MM.1S (cell line): ENCODE measurements at places on chromosomes 3 and 15.

- DNase-seq, result no peak
- no peaks in the 10 kb centered on the region for H3K4me1 ChIP-seq
- H3K27ac ChIP-seq, result no peak overlapping the region
- no peak overlapping the region for H3K4me3 ChIP-seq
- no peaks in the 10 kb centered on the region for H3K27me3 ChIP-seq
Measured at GRCh38 chr15:58562135-58562534, 130.3 kb downstream of the LIPC start.

DNA sequence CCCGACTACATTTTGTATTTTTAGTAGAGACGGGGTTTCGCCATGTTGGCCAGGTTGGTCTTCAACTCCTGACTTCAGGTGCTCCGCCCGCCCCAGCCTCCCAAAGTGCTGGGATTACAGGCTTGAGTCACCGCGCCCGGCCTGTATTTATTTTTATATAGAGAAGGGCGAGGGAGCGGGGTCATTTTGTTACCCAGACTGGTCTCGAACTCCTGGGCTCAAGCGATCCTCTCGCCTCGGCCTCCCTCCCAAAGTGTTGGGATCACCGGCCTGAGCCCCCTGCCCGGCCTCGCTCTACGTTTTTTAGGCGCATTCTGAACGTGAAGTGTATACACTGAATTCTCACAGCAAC lies 514 bp upstream of the PPP4R2 start:
- peak overlapping the region; percentile 73 for H3K4me3 ChIP-seq
- no peaks in the 10 kb centered on the region; the same call in 1 of the 2 replicates for H3K36me3 ChIP-seq
- DNase-seq, result no peak
- H3K27ac ChIP-seq, result peak overlapping the region; percentile 78; the same call in 1 of the 2 replicates
- H3K27me3 ChIP-seq, result no peaks in the 10 kb centered on the region

DNA sequence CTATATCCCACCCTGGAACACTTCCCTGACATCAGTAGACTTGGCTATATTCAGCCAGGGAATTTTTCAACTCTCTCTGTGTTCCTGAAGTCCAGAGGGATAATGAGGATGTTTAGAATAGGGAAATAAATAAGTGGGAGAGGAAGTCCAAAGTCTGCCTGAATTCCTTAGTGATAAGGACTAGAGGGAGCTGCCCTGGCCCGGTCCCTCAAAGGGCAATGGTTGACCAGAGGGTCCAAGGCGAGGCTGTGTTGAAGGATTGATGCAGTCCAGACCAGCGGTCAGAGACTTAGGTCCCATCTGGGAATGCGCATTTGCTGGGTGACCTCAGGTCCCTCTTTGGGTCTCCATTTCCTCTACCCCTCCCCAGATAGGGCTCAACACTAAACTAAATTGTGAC lies 7.9 kb downstream of the VIPR1 start:
- no peaks in the 10 kb centered on the region for H3K36me3 ChIP-seq
- no peaks in the 10 kb centered on the region for H3K4me1 ChIP-seq
- H3K4me3 ChIP-seq, result no peak overlapping the region

DNA sequence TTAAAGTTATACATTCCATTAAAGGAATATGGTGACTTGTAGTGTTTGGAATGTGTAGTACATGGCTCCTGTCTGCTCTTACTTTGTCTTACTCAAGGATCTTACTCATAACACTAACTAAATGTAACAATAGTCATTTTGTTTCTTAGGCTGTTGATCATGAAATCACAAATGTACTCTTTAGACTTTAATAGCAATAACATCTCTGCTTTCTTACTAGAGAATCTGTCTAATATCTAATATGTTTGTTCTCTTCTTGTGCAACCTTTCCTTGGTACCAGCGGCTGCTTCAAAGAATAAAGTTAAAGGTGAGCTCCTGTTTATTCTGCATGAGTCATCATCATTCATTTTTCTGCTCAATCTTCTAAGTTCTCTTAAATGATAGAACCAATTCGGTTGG lies 767.5 kb downstream of the CADM2 start:
- no peaks in the 10 kb centered on the region for H3K27me3 ChIP-seq
- no peak overlapping the region for H3K4me3 ChIP-seq
- no peak overlapping the region for H3K27ac ChIP-seq
- no peaks in the 10 kb centered on the region for H3K4me1 ChIP-seq

DNA sequence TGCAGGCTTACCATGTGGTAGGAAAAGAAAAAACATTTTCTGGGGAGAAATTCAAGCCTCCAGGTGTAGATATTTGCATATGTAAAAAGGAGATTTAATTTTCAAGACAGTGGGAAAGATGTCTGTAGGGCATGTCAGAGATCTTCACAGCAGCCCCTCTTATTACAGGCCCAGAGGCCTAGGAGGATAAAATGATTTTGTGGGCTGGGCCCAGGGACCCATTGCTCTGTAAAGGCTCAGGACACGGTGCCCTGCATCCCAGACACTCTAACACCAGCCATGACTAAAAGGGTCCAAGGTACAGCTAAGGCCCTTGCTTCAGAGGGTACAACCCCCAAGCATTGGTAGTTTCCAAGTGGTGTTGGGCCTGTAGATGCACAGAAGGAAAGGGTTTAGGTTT lies 680.1 kb downstream of the IGSF11 start:
- H3K4me3 ChIP-seq, result no peak overlapping the region
- no peaks in the 10 kb centered on the region for H3K36me3 ChIP-seq
- H3K27ac ChIP-seq, result no peak overlapping the region
- no peaks in the 10 kb centered on the region for H3K4me1 ChIP-seq
- no peaks in the 10 kb centered on the region for H3K27me3 ChIP-seq

DNA sequence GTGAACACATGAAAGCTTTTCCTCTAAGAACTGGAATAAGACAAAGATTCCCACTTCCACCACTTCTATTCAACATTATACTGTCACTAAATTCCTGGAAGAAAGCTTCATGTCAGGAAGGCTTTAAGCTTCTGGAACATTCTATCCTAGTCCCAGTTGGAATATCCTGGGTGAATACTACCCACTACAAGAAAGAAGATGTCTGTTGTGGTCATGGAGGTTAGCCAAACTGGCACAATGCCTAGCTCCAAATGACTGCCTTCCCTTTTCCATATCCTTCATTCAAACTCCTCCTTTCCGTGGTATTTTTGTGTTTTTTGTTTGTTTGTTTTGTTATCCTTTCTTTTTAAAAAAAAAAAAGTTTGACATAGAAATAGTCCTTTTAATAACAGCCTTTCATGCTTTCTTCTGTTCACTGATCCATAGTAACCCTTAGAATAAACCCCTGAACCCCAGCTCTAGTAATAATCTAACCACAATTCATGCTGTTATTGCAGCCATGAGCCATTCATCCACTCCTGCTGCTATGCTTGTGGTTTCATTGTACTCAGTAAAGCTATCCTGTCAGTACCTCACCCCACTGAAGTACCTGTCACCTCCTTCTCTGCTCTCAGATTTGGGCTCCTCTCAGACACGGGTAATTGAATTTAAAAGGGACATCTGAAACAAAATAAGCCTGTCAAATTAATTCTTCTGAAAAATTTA lies 447.5 kb downstream of the IGSF11 start:
- no peak overlapping the region for H3K4me3 ChIP-seq
- DNase-seq, result no peak
- H3K27me3 ChIP-seq, result no peaks in the 10 kb centered on the region
- H3K36me3 ChIP-seq, result no peaks in the 10 kb centered on the region
- H3K4me1 ChIP-seq, result no peaks in the 10 kb centered on the region
- H3K27ac ChIP-seq, result no peak overlapping the region
